ENCODE measurements at places on chromosomes 5 and 9.

- DNase-seq, result no peak
These were observed 722 bp downstream of the SLC22A4 start for GRCh38 chr5:132294728-132295504.

DNA sequence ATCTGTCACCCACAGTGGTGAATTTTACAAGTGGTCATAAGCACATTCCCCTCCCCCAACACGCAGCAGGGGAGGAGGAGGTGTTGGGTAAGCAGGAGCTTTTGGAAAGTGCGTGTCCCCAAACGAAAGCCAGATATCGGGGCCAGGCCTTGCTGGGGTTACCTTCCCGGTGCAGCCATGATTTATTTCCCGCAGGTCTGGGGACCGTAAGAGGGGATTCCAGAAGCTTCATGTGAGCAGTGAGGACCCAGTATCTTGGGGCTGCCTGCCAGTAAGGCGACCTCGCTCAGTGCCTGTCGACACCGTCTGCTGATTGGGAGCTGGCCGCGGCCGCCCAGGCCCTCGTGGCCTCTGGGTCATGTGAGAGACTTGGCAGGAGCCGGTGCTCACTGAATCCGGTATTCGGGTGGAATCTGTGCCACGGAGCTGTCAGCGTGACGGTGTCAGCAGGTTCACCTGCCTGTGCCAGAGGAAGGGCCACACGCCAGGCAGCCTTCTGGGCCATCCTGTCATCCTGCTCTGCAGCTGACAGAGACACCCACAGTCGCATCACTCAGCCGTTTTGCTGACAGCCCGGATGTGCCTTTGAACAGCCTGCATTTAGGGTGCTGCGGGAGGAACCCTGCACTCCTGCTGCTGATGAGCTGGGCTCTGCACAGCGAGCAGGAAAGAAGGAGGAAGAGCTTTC, 37.3 kb downstream of the SEC61B start:
- no peak for DNase-seq

GRCh38 chr5:107966201-107966600, 295.5 kb upstream of the EFNA5 start:
- no peak for DNase-seq

DNA sequence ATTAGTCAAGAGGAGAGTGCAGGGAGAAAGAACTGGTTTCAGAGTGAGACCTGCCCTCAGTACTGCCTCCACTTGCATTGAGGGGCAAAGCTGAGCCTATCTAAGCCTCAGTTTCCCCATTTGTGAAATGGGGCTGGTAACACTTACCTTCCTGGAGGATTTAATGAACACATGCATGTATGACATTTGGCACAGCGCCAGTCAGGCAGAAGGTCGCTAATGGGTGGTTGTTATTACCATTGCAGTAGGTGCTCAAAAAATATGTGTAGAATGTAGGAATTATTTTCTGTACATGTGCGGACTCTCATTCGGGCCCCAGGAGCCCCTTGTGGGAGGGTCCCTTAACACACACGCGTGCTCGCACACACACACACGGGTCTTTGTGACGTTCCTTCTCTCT, 10.9 kb downstream of the FAT2 start:
- no peak for DNase-seq

DNA sequence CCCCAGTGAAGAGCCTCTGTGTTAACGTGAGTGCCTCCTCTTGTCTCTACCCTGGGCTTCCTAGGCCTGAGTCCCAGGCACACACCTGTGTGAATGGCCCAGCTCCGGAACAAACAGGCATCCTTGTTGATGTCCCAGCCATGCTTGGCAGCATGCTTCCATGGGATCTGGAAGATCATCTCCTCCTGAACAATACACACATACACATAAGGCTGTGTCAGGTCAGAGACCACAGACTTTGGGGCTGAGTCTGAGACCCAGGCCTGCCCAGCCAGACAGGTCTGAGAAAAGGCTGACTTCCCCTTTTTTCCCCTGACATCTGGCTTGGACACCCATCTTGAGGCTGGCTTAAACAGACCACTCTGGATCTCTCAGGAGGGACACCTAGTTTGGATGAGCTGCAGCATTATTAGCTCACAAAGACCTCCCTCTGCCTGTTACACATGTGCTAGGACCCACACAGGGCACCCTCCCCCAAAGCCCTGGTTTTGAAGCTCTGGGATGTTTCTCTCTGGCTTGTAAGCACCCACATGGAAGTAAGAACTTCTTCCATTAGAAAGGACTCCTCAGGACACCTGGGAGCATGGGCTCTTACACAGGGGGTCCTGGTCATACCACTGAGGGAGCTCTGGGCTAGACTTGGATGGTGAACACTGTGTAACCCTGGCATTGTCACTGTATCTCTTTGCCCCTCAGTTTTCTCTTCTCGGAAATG, 2.6 kb downstream of the IRF1 start:
- no peak for DNase-seq

DNA sequence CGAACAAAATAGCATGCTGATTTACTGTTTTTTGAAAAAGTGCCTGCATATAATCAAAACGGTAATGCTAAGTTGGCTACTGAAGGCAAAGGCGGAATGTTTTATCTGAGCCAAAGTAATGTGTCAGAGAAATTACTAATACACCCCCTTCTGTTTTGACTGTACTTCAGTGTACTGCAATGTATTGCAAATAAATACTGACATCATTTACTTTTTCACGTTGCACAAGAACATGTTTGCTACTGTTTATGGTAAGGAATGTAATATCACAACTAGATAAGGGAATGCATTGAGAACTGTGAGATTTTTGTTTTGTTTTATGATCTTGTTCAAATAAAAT, 813 bp upstream of the AGTPBP1 start:
- no peak for DNase-seq

GRCh38 chr5:54725391-54726280, 208.1 kb downstream of the SNX18 start:
- DNase-seq, result no peak
